ENCODE measurements at places on chromosomes 5 and 9.

DNA sequence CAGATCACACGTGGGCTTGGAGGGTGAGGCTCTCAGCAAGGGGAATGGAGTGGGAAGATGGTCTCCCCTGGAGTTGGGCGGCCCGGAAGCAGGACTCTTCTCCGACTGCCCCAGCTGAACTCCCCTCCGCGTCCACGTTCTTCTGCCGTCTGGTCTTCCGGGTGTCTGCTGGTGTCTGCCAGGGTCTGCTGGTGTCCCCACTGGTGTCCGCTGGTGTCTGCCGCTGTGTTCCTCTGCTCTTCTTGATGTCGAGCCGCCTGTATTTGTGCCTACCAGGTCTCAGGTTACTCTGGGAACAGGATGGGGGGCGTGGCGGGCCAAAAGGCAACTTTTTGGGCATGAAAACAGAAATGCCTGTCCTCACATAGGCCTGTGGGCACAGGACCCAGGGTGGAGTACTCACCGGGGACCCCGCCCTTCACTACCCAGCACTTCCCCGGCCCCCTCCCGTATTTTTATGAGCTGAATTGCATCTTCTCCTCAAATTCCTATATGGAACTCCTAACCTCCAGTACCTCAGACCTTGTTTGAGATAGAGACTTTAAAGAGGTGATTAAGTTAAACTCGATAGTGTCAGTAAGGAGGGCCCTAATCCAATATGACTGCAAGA is 675.4 kb downstream of the SEMA5A start:
- DNase-seq: no peak

GRCh38 chr9:38359689-38360385 is 32.7 kb upstream of the ALDH1B1 start:
- no peak for DNase-seq

DNA sequence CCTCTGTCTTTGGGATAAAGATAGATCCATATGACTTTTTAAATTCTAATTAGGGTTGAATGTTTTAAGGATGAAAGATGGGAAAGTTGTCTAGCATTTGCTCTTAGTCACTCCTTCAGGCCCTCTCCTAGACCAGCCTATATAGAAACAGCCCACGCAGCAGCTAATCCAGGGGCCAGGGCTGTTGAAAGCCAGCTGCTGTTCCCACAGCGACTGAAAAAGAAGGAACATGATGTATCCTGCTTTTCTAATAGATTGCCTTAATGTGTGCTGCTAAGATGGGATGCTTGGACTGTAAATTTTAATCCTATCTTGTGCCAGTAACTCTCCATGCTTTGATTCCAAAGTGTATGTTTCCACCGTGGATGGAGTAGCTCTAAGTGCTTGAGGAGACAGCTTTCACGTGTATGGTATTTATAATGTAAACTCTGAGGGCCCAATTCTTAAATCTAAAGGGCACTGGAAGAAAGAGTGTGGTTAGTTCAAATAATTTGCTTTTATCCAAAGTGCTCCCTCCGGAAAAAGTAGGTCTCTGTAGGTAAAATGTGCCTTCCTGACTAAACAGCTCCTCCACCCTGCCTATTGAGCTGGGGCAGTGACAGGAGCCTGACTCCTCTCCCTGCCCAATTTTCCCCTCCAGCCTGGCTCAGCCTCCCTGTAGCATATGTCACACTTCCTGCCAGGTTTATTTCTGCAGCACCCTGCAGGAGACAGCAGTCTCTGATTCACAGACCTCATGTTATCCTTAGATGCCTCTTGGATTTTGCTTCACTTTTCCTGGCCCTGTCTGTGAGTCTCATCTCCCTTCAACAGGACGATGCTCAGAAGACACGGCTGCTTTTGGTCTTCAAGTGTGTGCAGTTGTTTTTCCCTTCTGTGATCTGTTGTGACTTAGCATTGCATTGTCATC is 33.2 kb downstream of the SLC36A1 start:
- no peak for DNase-seq

DNA sequence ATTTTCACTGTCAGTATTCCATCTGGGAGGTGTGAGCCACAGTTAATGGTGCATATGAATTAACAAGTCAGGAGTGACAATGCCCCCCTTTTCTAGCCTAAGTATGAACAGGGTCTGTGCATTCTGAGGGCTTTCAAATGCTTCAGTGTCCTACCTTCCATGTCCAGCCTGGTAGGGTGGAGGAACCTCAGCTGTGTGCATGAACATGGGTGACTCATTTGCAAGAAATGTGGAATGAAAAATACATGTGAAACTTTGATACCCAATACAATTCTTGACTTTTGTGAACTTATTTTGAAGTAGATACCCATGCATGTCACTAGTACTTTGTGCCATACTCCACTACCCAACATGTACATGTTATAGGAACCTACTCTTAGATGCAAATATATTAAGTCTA is 375.8 kb downstream of the SEMA5A start:
- DNase-seq: no peak

- no peak for DNase-seq
Measured at GRCh38 chr9:103713631-103714030, 380.5 kb upstream of the SMC2 start.

All from activated CD8-positive, alpha-beta memory T cell treated with anti-CD3 and anti-CD28 coated beads for 48 hours (primary cell).